ENCODE measurements at places on chromosomes 11 and 22.

GRCh38 chr11:84930863-84931262 is 696.3 kb downstream of the DLG2 start:
- no peak for DNase-seq

DNA sequence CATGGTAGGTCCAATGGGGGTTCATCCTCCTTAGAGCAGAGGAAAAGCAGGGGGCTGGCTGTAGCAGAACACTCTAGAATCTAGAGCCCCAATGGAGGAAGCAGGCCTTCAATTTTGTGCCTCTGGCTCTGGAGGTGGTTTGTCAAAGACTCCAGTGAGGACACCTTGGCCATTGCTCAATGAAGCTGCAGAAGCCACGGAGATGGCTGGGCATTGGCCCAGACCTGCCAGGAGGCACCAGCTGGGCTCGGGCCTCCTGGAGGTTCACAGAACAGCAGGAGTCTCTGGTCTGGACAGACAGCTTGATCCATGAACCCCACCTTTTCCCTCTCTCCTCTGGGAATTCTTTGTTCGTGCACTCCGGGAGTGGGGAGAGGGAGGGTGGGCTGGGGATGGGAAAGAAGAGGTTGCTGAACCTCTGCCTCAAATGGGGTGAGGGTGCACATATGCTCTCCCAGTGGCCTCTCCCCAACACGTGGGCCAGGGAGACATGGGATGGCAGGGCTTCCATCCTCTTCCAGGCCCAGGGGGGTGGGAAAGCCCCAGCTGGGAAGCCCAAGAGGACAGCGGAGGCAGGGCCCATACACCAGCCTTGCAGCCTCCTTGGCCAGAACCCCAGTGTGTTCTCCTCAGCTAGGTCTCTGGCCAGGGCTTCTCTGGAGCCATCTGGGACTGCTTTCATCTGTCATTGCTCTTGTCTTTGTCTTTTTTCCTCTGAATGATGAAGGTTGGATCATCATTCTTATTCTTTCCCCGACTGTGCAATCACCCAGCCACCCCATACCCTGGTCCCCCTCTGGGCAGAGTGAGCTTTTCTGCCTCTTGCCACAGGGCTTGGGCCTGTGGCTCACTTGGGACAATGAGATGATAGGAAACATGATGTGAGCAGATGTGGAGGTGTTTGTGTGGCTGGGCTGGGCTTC is 1019.4 kb downstream of the BRD1 start:
- no peak for DNase-seq

- no peak for DNase-seq
Observed at GRCh38 chr22:35863432-35863831, 145.8 kb downstream of the APOL5 start.

GRCh38 chr22:19174106-19175025 is 4.2 kb downstream of the SLC25A1 start:
- DNase-seq: no peak

DNA sequence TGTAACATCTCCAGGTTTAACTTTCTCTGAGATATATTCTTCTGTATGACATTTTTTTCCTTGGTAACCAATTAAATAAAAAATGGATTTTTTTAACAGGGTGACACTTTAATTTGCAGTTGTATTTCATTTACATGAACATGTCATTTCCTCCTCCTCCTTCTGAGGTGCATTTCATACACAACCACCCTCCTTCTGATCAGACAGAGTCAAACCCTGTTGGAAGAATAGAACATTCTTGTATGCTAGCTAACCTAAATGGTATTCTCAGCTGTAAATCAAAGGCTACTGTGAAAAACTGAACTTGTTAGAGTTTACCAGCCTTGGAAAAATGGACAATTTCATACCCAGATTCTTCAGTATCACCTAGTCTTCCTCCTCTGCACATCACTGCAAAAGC is 52.7 kb upstream of the CHRM4 start:
- DNase-seq: no peak

DNA sequence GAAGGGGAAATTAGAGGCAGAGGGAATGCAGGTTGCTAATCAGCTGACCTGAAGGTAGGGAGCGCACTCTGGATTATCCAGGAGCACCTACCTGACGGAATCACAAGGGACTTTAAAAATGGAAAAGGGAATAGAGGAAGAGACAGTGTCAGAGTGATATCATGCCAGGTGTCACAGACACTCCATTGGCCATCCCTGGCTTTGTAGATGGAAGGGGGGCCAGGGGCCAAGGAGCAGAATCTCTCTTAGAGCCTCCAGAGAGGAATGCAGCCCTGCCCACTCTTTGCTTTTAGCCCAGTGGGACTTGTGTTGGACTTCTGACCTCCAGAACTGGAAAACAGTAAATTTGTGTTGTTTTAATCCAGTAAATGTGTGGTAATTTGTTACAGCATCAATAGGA is 37.9 kb downstream of the DKK3 start:
- DNase-seq: no peak

DNA sequence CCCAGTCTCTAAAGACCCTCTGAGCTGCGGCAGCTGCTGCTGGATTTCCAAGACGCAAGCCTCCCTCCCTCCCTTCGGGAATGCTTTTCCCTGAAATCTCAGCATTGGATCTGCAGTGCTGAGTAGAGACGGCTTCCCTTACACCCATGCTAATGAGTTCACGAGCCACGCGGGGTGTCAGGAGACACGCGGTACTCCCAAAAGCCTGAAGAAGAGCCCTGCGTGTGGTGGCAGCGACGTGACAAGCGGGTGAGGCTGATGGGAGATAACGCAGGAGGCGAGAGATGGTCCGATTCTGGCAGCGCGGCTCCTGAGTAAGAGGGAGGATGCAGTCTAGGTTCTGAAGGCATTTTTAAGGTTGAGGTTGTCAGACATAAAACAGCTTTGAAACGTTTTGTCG is 74.4 kb upstream of the ASPHD2 start:
- DNase-seq: no peak

DNA sequence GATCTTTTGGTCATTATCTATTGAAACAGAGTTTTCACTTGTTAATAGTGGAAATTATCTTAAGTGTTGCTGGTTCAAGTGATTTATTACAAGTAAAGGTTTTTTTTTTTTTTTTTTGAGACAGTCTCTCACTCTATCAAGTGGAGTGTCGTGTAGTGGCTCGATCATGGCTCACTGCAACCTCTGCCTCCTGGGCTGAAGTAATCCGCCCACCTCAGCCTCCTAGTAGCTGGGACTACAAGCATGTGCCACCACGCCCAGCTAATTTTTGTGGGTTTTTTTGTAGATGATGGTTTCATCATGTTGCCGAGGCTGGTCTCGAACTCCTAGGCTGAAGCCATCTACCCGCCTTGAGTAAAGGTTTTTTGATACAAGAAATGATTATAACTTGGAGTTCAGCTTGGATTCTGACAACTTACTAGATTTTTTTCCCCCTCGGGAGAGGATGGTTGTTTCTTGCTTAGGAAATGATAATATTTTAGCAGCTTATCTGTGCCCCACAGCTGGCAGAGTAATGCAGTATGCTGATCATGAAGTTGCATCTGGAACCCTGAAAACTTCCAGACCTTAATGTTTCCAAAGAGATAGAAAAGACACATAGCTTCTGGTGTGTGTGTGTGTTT is 68.9 kb downstream of the MTMR3 start:
- DNase-seq: no peak

Data from activated CD8-positive, alpha-beta memory T cell treated with anti-CD3 and anti-CD28 coated beads for 4 hours (primary cell).